ENCODE measurements at places on chromosomes 1 and 21. TPM values are rescaled to one million over a fixed set of nuclear protein-coding genes. Genes with fewer than 3 reads are reported as not detected.

The SPRR1A gene
- total RNA-seq: not detected

The TDRD5 gene
- not detected for total RNA-seq

The FLAD1 gene
- 76.3 TPM for total RNA-seq

DNA sequence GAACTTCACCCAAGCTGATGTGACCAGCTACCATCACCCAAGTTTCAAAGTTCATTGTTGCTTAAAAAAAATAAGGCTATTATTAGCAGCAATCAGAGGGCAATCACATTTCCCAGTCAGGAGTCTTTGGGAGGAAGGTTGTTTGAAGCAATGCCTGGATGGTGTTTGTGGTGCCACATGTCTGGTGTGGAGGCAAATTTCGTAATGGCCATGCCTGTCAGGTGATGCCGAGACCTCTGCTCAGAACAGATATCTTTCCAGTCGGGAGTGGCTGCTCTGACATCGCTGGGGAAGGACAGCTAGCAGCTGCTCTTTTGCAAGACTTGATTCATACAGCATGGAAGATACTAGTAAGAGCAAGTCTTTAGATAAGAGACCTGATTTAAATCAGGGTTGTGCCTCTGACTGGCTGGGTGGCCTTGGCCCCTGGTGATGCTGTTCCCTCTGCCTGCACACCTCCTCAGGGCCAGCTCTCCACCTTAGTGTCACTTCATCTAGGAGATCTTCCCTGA, 187.8 kb upstream of the JUN start:
- DNase-seq: no peak

- DNase-seq: no peak
Measured at GRCh38 chr1:232144696-232145230, 485.2 kb downstream of the SIPA1L2 start.

- DNase-seq: no peak
Measured at GRCh38 chr1:39613250-39613649, 26.2 kb downstream of the HEYL start.

- DNase-seq: no peak
Measured at GRCh38 chr1:89044970-89045721, 19.9 kb downstream of the GBP1 start.
